AG09309 (cell line): ENCODE measurements at places on chromosomes 4 and X.

DNA sequence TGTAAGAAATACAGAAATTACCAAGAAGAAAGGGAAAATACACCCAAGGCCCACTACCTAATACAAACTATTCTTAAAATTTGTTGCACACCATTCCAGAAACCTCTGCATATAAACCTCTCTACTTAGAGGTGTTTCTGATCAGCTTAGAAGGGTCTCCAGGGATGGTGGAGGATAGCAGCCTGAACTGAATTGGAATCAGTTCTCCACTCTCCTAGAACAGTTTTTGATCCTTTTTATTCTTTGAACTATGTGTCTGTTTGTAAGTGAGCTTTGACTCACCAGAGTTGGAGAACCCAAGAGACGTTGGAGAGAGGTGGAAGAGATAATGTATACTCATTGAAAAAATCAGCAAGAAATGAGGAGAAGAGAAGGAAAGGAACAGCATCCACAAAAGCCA, 96.6 kb upstream of the OTUD4 start:
- DNase-seq = no peak

GRCh38 chrX:76172325-76172893, 453 bp upstream of the PBDC1 start:
- no peak for DNase-seq

GRCh38 chr4:177246641-177247584, 62.8 kb upstream of the NEIL3 start:
- DNase-seq = peak; percentile 10

- DNase-seq = no peak
Observed at GRCh38 chrX:37468124-37468739, 103.2 kb upstream of the LANCL3 start.

DNA sequence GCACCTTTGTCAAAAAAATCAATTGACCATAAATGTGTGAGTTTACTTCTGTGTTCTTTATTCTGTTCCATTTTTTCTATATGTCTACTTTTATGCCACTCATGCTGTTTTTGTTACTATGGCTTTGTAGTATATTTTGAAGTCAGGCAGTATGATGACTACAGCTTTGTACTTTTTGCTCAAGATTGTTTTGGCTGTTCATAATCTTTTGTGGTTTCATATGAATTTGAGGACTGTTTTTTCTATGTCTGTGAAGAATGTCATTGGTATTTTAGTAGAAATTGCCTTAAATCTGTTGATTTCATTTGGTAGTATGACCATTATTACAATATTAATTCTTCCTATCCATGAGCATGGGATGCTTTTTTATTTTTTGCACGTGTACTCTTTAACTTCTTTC, 346.8 kb downstream of the PPP3CA start:
- no peak for DNase-seq

DNA sequence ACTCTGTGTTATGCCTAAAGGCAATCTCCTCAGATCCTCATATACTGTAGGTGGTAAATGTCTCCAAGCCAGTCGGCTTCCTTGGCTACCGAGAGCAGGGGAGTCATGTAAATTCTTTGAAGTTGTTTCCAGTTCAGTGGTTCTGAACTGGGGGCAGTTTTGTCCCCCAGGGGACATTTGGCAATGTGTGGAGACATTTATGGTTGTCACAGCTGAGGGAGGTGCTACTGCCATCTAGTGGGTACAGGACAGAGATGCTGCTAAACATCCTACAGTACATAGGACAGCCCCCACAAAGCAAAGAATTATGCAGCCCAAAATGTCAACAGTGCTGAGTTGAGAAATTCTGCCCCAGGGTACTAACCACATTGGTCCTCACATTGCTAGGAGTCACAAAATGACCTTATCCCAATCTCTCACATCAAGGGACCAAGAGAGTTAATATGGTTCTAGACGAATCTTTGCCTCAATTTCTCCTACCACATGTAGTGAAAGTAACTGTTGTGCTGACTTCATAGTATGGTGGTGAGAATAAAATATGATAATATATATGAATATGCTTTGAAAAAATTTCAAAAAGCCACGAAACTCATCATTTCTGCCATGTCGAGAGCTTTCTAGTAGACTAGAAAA, 104.4 kb upstream of the ARHGAP24 start:
- peak; percentile 3 for DNase-seq

DNA sequence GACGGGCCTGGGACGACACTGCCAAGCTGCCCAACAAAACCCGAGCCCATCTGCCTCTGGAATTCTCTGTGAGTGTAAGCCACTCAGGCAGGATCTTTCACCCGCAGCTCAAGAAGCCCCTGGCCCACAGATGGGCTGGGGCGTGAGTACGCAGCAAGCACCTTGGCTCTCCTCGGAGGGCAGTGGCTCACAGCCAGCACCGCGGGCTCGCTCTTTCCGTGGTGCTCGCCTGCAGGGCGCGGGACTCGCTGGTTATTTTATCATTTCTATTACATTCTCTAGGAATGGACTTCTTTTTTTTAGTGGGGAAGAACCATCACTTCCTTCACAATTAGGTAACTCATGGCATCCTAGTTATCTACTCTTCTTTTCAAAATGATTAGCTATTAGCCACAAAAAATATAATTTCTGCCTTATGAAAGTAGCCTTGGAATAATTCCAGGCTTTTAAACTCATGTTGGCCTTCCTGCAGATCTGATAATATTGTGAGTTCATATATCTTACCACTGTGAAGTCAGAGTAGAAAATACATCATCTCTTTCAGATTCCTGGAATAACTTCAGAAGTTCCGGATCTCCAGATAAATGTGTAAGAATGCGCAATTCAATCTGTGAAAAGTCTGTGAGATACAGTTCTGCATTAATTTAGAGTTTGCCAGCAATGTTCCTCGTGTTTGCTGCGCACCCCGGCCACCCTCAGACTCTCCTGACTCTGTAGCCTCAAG, 68.6 kb downstream of the NAT8L start:
- no peak for DNase-seq

GRCh38 chr4:38667085-38667893, 3.3 kb downstream of the KLF3 start:
- DNase-seq = peak; percentile 92

DNA sequence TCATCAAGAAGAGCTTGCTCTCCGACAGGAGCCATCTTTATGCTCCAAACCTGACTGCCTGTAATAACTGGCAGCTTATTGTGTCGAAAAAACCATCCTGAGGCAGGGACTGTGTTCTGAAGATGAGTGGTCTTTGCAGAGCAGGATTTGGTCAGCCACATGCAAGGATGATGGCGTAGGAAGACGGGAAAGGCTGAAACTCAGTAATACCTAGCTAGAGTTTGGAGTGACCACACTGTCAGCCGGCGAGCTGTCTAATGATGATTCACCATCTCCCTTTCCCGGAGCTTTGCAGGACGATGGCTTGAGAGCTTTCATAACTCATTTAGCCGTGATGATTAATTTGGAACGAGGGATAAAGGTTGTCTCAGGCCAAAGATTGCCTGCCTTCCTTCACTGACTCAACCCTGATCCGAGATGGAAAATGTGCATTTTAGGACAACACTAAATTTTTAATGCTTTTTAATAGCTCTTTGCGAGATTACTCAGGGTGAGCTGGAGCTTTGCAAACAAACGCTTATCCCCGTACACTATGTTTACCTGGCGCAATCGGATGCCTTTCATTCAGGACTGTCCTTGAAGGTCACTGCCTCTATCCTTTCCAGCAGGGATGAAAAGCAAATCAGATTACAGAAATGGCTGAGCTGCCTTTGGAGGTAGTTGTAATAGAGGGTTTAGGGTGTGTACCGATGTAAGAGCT, 288.5 kb downstream of the ASMT start:
- DNase-seq = peak; percentile 25

DNA sequence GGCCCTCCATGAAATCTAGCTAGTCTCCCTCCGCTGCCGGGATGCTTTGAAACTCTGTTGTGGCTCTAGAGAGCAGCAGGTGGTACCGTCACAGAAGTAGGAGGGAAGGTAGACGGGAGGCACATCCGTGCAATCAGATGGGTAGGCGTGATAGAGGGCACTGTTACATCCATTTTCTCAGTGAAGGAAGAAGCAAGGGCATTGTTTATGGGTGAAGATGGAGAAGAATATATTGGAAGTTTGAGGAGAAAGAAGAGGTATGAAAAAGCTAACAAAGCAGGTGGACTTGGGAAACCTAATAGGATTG, 1.3 kb downstream of the ANAPC4 start:
- no peak for DNase-seq

DNA sequence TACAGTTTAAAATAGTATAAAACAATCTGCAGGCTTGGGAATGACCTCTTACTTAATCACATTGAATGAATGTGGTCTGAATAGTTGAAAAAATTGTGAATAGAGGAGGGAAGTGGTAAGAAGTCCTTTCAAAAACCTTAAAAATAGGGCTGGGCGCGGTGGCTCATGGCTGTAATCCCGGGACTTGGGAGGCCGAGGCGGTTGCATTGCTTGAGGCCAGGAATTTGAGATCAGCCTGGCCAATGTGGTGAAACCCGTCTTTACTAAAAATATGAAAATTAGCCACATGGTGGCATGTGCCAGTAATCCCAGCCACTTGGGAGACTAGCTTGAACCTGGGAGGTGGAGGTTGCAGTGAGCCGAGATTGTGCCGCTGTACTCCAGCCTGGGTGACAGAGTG, 36.5 kb downstream of the HERC3 start:
- peak; percentile 55 for DNase-seq

DNA sequence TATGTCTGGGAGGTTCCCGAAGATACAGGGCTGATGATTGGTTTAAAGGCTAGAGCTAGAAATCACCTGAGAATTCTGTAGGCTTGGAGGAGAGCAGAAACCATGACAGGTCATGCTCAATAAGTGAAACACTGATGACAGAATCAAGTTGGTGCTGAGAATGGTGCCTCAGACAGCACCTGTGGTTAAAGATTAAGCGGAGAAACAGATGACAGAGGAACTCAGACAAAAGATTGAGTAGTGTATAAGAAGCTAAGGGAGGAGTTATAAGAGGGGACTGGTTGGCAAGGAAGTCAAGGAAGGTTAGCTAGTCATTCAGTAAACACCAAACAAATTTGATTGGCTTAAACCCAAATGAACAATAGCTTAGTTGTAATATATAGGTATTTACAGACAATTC, 385.4 kb upstream of the CNKSR2 start:
- no peak for DNase-seq

- DNase-seq = no peak
Observed at GRCh38 chr4:20192736-20193135, 59.0 kb upstream of the SLIT2 start.

DNA sequence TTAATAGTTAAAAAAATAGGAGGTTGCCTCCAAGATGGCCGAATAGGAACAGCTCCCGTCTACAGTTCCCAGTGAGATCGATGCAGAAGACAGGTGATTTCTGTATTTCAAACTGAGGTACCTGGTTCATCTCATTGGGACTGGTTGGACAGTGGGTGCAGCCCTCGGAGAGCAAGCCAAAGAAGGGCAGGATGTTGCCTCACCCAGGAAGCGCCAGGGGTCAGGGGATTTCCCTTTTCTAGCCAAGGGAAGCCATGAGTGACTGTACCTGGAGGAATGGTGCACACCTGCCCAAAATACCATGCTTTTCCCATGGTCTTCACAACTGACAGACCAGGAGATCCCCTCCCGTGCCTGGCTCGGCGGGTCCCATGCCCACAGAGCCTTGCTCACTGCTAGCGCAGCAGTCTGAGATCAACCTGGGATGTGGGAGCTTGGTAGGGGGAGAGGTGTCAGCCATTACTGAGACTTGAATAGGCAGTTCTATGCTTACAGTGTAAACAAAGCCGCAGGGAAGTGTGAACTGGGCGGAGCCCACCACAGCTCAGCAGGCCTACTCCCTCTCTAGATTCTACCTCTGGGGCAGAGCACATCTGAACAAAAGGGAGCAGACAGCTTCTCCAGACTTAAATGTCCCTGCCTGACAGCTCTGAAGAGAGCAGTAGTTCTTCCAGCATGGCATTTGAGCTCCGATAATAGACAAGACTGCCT, 47.5 kb downstream of the PPA2 start:
- DNase-seq = no peak

DNA sequence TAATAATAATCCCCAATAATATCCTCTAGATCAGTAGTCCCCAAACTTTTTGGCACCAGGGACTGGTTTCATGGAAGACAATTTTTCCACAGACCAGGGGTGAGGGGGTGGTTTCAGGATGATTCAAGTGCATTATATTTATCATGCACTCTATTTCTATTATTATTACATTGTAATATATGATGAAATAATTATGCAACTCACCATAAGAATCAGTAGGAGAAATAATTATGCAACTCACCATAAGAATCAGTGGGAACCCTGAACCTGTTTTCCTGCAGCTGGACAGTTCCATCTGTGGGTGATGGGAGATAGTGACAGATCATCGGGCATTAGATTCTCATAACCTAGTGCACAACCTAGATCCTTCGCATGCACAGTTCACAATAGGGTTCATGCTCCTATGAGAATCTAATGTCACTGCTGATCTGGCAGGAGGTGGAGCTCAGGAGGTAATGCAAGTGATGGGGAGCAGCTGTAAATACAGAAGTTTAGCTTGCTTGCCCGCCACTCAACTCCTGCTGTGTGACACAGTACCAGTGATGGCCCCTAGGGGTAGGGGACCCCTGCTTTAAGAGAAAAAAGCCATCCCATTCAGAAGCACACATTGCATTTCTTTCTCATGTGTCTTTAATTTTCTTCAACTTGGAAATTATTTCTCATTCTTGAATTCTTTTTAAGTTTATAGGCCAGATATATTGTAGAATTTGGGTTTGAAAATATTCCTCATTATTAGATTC, 16.0 kb upstream of the SH3RF1 start:
- DNase-seq = no peak

DNA sequence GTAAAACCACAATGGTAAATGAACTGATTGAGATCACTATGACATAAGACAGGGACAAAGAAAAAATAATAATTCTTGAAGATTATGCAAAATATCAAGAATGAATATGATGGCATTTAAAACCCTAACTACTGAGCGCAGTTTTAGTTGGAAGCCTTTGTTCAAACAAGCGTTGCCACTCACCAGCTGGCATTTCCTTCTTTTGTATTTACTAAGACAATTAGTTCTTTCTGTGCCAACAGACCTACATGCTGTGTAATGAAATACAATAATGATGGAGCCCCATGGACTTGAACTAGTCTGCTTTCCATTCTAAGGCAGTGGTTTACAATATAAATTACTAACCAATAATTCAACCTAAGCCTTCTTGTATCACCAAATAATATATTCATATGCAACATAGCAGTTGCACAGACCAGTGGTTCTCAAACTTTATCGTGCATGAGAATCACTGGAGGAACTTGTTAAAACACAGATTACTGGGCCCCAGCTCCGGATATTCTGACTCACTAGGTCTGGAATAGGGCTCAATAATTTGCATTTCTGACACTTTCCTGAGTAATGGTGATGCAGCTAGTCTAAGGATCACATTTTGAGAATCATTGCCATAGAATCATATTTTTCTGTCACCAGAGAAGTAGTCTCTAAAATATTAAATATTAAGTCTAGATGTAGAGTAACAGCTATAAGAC, 196.4 kb upstream of the MAGEB18 start:
- DNase-seq = no peak
